ENCODE measurements at places on chromosomes 13 and 19.

DNA sequence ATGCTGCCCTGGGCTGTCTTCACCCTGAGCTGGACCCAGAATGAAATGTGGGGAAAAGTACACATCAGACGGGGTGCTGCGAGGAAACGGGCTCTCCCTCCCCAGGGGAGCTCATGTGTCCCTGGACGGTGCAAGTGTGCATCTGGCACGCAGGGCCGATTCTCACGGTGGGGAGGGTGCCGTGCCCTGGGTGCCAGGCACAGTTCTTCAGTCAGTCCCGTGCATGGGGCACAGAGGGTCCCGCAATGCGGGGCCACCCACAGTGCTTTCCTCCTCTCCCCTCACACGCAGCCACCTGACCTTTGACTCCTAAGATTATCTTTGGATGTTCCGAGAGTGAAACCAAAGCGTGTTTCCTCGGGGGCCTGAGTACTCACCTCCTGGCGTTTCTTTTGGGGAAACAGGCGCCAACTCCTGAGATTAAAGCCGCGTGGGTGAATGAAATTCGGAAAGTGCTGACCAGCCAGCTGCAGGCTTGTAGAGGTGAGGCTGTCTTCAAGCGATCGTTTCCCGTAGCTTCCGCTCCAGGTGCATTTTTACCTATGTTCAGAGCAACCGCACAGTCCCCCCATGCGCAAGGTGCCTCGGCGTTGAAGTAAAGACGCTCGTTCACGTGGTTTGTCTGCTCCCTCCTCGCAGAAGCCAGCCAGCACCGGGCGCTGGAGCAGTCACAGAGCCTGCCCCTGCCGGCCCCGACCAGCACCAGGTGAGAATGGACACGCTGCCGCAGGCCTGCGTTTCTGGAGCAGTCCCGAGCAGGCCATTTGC is 17.5 kb upstream of the F7 start:
- DNase-seq = no peak

DNA sequence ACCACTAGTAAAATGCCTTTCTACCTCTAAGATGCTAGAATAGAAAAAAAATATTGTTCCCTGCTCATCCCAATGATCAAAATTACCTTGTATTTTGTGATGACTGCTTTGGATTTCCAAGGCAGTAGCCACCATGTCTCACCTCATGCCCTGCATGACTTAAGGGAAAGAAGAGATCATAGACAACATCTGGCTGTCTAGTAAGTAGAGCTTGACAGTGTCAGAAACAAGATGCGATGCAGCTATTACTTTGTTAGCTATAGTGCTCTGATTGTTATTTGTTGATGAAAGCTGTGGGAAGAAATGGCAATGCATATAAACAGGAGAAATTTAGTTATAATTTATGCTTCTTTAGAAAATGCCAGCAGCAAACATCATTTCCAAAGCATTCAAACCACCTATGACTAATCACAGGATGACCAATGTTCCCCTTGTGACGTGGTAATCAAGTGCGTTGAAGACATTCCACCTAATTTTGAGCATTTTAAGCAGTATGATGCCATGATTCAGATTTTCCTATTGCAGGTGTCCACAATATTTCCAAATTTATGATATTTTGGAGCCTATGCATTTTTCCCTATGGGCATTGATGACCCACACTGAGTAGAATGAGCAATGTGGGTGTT is 308.3 kb downstream of the KCNRG start:
- DNase-seq = no peak

GRCh38 chr13:69180034-69180433 is 927.6 kb upstream of the ATXN8OS start:
- no peak for DNase-seq

DNA sequence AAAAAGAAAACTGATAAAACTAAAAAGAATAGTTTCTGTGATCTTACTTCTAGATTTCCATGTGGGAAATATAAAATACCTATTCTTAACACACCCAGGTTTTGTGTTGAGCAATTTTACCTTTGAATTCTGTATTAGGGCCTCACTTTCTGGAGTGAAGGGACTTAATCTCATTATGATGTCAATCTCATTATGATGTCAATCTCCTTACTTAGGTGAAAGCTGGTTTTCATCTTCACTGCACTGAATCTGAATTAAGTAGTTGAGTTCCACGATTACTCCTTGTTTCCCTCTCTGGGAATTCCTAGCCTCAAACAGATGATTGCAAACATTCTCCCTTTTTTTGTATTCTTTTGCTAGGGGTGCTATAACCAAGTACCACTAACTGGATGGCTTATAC is 1367.2 kb downstream of the EFNB2 start:
- no peak for DNase-seq

DNA sequence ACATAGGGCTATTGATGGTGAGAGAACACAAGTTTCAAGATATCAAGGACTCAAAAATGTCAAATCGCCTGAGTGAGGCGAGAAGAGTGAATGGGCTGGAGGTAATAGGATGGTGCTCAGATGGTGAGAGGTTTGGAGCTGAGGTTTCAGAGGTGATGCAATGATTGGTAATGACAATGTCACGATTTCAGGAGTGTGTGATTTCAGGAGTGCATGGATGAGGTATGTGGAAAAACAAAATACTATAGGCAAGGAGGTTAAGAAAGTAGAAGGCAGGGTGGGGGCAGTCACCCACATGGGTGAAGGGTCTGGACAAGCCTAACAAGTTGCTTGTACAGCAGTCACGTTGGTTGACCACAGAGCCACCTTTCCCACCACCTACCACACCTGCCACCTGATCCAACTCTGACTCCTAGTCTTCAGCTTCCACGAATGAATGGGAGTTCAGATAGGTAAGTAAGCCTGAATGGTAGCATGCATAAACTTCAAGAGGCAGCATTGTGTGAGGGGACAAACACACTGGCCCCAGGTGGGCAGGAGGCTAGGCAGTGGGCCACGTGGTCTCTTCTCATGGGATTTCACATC is 71.5 kb downstream of the RUBCNL start:
- DNase-seq = no peak

GRCh38 chr19:13781547-13781946 is 7.3 kb downstream of the C19orf53 start:
- DNase-seq = no peak

DNA sequence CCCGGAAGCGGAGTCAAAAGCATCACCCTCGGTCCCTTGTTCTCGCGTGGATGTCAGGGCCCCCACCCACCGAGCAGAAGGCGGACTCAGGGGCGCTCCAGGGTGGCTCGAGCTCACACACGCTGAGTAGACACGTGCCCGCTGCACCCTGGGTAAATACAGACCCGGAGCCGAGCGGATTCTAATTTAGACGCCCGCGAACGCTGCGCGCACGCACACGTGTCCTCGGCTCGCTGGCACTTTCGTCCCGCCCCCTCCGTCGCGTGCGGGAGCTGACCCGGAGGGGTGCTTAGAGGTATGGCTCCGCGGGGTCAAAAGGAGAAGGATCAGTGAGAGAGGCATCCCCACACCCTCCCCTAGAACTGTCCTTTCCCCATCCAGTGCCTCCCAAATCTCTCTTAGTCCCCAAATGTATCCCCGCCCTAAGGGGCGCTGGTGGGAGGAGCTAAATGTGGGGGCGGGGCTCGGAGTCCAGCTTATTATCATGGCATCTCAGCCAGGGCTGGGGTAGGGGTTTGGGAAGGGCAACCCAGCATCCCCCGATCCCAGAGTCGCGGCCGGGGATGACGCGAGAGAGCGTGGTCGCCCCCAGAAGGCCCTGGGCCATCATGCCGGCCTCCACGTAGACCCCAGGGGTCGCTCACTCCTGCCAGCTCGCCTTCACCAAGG is 451 bp upstream of the ICAM5 start:
- DNase-seq = peak; percentile 27

- DNase-seq = no peak
Observed at GRCh38 chr13:31201341-31202031, 1.7 kb downstream of the B3GLCT start.

GRCh38 chr19:1252221-1252820 is 3.9 kb downstream of the MIDN start:
- DNase-seq = no peak

Measured in activated CD4-positive, CD25-positive, alpha-beta regulatory T cell treated with anti-CD3 and anti-CD28 coated beads, Interleukin-2, amount 50 U/mL, for 16 hours (primary cell).